ENCODE measurements at places on chromosomes 13 and 19.

- DNase-seq = no peak
Measured at GRCh38 chr13:93614776-93615175, 388.2 kb downstream of the GPC6 start.

GRCh38 chr19:41586064-41586463, 10.1 kb downstream of the CEACAM21 start:
- no peak for DNase-seq

DNA sequence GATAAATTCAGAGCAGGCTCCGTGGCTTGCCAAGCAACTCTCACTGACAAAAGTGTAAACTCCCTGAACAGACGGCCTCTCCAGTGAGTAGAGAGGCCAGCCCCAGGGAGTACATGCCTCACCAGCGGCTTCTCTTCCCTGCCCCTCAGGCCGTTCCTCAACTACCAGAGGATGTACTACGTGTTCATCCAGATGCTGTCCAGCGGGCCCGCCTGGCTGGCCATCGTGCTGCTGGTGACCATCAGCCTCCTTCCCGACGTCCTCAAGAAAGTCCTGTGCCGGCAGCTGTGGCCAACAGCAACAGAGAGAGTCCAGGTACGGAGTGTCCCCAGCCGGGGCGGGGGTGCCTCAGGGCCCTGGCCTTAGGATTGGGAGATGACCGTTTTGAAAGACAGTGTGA, 93.4 kb upstream of the MCF2L start:
- DNase-seq = no peak

DNA sequence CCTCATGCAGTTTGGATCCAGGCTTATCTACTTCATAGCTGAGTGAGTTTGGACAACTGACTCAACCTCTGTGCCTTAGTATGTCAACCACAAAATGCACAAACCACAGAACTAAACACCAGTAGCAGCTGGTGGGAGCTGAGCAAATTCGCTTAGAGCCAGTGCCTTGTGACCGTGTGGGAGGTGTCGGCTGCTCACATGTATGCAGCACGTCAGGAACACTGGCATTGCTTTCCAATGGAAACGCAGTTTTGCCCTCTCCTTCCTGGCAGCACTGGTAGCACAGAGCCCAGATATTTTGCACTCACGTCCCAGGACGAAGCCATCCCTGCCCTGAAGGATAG, 8.3 kb upstream of the NTN5 start:
- DNase-seq = no peak

- DNase-seq = peak; percentile 57
Measured at GRCh38 chr19:2097203-2097885, 629 bp downstream of the IZUMO4 start.

DNA sequence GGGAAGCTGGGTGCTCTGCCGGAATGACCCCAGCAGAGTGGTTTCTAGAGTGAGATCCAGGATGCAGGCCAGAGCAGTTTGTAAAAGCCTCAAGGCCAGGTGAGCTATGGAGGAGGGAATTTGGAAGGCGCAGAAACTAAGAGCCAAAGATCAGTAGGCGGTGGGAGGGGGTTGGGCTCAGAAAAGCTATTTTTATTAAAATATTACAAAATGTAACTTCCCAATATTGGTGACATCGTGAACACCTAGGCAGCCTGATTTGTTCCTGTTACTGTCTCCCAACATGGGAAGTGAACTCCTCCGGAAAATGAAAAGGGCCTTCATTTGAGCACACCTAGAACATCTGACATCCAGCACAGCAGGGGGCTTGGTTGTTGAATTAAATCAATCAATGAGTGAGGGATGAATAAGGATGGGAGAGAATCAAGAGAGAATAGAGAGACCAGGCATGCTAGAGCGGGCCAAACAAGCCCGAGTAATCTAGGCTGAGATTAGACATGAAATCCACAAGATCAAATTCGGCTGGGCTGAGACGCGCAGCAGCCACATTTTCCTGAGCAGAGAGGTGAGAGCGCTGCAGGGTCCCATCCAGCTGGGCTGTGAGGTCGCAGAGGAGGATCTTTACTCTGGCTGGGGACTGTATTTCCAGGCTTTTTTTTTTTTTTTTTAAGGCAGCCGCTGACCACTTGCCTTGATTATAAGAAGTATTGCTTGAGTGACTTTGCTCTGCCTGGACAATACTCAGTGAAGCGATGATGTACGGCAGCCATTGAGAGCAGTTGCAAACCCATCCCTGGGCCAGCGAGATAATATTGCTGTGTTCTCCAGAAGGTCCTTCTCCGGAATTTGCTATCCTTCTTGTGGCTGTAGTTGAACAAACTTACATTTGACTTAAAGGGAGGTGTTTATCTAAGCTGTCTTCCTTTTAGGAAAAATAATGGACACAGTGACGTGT, 178.0 kb upstream of the KL start:
- DNase-seq = no peak

GRCh38 chr13:84574851-84575250, 692.6 kb upstream of the SLITRK1 start:
- no peak for DNase-seq

GRCh38 chr19:36436531-36436930, 18.1 kb upstream of the ZFP82 start:
- DNase-seq = no peak

DNA sequence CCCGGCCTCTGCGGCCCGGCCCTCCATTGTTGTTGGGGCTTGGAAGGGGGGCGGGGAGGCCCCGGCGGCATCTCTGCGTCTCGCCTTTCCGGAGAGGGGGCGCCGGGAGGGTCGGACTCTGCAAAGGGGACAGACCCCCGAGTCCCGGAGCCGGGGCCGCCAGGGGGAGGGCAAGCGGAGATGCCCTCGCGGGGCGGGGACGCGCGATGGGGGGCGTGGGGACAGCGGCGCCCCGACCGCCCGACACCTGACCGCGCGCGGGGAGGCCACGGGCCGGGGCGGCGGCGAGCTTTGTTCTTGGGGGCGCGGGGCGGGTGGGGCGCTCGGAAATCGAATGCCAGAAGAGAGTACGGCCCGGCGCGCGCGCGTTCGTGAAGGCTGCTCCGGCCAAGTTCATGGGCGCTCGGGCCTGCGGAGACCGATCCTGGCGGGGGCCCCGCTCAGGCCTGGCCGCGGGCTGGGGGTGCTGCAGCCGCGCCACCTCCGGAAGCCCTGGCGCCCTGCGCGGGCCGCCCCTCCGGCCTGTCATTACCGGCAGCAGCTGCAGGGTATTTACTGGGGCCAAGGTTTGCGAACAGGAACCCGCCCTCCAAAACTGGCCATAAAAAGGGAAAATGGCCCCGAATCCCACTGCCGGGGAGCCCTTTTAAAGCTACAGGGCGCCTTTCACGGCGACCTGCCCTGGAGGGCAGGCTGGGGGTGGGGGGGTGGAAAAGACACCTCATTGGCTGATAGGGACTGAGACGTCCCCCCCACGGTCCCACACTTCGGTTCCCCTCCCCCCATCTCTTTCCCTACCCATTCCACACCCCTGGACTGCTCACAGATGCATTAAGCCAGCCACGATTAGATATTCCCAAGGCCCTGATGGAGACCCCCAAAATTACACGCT, 11.1 kb upstream of the NANOS3 start:
- DNase-seq = no peak

DNA sequence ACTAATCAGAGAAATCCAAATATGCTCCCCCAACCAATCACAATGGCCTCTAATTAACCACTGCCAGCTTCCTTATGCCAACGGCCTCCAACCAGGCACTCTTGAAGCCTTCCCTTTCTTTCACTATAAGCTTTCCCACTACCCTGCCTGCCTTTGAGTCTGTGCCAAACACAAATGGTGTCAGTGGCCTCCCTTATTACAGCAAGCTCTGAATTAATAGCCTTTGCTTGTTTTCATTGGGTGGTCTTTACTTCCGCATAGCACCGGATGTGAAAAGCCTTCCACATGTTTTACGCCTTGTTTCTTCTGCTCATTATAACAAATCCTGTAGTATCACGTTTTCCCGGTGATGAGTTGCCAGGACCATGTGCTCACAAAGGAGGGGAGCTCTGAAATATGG, 1.4 kb upstream of the EDDM13 start:
- DNase-seq = no peak

- DNase-seq = no peak
Measured at GRCh38 chr13:45615501-45616101, at the start of gene ERICH6B. TSS of gene ERICH6B (minus strand) at chr13:45615739. CDS start at chr13:45597005, 18,734 bp downstream.

GRCh38 chr19:29193155-29193554, 19.8 kb downstream of the UQCRFS1 start:
- DNase-seq = no peak

- no peak for DNase-seq
Measured at GRCh38 chr19:47107202-47107952, 6.2 kb downstream of the ZC3H4 start.

GRCh38 chr13:113591750-113592149, 7.2 kb downstream of the TFDP1 start:
- no peak for DNase-seq

DNA sequence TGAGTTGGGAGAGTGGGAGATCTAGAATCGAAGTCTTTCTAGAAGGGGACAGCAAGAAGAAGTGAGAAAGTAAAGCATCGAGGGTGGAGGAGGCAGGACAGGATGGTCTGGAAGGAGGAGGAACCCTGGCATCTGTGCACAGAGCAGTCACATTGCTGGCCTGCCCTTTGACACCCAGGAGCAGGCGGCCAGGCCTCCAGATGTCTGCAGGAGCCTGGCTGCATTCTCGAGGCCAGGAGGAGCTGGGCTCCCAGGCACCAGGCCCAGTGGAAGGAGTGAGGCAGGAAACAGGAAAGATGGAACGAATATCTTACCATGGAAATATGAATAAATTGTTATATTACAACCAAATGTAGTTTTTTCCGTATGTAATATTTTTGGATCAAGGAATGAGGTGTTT, 27.7 kb upstream of the ARGLU1 start:
- no peak for DNase-seq

- DNase-seq = no peak
Measured at GRCh38 chr13:22428188-22428828, 752.5 kb upstream of the SGCG start.

DNA sequence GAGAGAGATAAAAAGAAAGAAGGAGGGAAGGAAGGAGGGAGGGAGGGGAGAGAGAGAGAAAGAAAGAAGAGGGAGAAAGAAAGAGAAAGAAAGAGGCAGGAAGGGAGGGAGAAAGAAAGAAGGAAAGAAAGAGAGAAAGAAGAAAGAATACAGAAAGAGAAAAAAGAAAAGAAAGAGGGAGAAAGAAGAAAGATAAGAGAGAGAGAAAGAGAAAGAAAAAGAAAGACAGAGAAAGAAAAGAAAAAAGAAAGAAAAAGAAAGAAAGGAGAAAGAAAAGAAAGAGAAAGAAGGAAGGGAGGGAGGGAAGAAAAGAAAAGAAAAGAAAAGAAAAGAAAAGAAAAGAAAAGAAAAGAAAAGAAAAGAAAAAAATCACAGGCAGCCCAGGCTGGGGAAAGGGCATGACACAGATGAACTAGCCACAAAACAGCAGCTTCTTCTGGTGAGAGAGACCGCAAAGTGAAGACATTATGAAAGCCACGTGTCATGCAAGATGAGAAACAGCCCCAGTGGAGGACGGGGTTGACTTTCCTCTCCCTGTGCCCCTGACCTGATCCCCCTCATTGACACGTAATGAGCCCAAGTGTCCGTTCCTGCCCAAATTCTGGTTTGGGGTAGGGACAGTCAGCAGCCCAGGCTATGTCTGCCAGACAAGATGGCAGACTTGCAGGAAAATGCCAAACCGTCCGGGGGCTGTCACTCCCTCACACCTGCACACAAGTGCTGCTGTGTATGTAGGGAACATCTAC, 102.1 kb downstream of the INSR start:
- DNase-seq = no peak

- no peak for DNase-seq
Measured at GRCh38 chr13:74204602-74205312, 70.6 kb upstream of the KLF12 start.

- DNase-seq = no peak
Measured at GRCh38 chr19:18317961-18318800, 4.7 kb downstream of the LSM4 start.

DNA sequence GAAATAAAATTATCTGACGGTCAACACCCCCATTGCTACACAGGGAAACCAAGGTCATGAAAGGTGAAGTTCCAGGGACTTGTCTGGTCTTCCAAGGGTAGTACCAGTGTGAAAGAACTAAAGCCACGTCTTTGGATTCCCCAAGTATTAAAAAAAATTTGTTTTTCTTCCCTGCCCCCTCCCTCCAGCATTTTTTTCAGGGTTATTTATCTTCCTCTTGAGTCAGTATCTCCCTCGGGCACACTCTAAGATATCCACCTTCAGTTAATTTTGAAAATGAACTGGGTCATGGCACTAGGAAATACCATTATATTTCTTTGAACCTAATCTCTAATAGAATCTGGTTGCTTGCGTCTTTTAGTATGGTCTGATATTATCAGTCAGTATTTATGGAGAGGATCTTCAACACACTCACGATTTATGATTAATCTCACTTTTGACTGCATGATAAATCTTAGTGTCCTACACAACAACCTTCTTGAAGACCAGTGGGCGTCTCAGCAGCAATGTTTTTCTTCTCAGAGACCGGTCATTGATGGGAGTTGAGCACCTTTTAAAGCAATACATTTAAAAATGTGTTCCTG, 9.1 kb downstream of the ATP8A2 start:
- DNase-seq = no peak

DNA sequence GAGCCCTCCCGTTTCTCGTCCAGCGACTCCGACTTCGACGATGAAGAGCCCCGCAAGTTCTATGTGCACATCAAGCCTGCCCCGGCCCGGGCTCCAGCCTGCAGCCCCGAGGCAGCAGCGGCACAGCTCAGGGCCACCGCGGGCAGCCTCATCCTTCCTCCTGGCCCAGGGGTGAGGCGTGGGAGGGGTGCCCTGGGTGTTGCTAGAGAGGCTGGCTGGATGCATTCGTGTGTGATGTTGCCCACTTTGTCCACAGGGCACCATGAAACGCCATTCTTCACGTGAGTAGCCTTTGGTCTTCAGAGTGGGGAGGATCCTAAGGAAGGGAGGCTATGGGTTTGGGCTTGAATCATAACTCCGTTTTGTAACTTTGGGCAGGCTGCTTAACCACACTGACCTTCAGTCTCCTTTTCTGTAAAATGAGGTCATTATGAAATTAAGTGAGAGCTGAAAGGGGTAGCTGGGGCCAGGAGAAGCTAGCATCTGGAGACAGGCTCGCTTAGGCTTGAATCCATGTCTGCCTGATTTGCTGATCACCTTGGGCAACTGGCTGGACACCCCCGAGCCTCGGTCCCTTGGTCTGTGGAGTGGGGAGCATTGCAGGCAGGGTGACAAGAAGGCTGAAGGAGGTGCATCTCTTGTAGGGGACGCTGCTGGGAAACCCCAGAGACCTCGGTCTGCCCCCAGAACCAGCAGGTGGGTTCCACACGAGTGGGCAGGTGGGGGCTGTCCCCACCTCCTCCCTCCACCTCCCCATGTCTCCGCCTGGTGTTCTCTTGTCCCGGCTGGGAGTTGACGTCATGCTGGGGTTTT, 18.7 kb upstream of the B3GNT3 start:
- no peak for DNase-seq
